ENCODE measurements at places on chromosomes 5 and 9.

- peak; percentile 41 for DNase-seq
These were observed 142.3 kb downstream of the SMARCA2 start for GRCh38 chr9:2157277-2158110.

GRCh38 chr5:127707209-127707608 is 4.0 kb downstream of the CCDC192 start:
- DNase-seq: no peak

GRCh38 chr9:117691367-117691766 is 12.8 kb upstream of the TLR4 start:
- no peak for DNase-seq

DNA sequence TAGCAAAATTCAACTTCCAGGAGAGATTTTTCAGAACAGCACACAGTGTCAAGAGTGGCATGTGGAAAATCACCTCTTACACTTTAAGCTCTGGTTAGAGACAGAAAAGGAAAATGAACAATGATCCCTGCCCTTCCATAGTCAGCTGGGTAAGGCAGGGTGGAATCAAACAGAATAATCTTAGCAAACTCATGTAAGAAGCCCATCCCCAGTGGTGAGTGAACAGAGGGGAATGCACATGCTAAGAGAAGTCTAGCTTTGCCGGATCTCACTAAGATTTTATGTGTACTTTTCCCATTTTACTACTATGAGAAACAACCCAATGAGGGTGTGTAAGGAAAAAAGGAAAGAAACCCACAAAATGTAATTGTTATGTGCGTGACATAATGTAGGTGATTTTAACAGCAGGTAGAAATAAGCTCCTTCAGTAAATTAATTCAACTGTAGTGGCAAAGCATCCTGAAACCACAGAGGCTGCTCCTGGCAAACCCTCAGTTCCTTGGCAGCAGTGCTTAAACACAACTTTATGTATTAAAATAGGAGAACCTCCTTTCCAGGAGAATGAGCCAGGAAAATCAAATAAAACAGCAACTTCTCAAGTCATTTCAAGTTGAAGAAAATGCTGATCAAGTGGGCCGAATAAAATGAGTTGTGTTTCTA is 366.0 kb upstream of the TRPC7 start:
- no peak for DNase-seq

DNA sequence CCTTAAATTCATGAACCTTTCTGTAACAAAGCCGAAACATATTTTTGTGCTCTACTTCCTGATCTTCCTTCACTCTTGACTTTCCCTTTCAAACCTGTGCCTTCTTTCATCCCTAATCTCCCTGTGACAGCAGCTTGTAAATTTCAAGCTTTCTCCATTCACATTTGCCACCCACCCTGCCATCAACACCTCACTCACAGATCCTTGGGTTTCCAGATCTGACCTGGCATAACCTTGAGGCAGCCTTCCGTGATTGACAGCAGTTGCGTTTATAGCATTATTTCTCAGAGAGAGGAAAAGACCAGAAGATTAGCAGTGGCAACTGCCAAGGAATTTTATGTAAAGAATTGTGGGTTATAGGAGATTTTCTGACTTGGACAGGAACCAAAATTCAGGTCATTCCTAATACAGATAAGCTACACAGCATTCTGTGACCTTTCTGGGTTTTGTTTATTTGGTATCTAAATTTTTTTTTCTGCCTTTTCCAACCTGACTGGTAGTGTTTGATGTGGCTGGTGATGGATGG is 260.0 kb downstream of the NR2F1-AS1 start:
- no peak for DNase-seq

GRCh38 chr5:43643750-43644149 is 40.8 kb downstream of the NNT start:
- DNase-seq: no peak

- DNase-seq: no peak
These were observed 367.9 kb downstream of the CYLC2 start for GRCh38 chr9:103362986-103363385.

- peak; percentile 54 for DNase-seq
These were observed 20.7 kb downstream of the GOLGA2 start for GRCh38 chr9:128254855-128255759.

DNA sequence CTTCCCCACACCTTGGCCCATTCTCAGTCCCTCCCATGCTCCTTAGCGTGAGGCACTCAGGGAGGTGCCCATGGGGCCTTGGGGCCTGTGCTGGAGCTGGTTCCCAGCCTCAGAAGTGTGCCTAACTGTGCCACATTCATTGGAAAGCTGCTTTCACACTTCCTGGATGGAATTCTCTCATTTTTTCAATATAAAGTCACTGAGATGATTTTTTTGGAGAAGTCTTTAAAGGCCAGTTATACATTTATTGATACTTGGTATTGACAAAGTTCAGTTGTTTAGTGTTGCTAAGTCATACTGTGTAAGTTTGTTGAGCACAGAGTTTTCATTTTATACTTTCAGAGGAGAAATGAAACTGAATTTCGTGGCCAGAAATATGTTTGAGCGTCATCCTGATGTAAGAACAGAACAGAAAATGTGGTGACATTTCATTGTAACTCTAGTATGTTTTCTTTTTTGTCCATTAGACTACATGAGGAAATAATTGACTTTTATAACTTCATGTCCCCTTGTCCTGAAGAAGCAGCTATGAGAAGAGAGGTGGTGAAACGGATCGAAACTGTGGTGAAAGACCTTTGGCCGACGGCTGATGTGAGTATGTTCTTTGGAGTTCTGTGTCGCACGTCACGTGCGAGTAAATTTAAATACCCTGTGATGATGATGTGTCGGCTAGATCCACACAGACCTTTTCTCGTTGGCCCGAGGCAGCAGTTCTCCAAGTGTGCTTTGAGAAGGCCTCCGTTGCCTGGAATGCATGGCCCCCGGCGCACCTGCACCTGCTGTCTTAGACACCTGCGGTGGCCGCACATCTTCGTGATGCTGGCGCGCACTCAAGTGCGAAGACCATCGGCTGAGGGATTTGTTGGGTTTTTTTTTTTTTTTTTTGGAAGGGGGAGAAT is 24.1 kb downstream of the TENT4A start:
- DNase-seq: no peak

- no peak for DNase-seq
These were observed 24.4 kb downstream of the ERAP1 start for GRCh38 chr5:96783326-96783725.

- no peak for DNase-seq
These were observed 233.6 kb upstream of the TRPC7 start for GRCh38 chr5:136598802-136599404.

- no peak for DNase-seq
These were observed 161.0 kb downstream of the ISL1 start for GRCh38 chr5:51544031-51544785.

GRCh38 chr9:127415141-127415540 is 9.0 kb upstream of the ZNF79 start:
- DNase-seq: no peak

- DNase-seq: no peak
These were observed 51.7 kb upstream of the CAMK4 start for GRCh38 chr5:111172504-111172903.

- no peak for DNase-seq
These were observed 67.7 kb downstream of the PRDM6 start for GRCh38 chr5:123156577-123157296.

- DNase-seq: no peak
These were observed 315.8 kb upstream of the PDE4D start for GRCh38 chr5:60209146-60209840.

GRCh38 chr9:124388275-124389048 is 26.8 kb downstream of the PSMB7 start:
- no peak for DNase-seq

DNA sequence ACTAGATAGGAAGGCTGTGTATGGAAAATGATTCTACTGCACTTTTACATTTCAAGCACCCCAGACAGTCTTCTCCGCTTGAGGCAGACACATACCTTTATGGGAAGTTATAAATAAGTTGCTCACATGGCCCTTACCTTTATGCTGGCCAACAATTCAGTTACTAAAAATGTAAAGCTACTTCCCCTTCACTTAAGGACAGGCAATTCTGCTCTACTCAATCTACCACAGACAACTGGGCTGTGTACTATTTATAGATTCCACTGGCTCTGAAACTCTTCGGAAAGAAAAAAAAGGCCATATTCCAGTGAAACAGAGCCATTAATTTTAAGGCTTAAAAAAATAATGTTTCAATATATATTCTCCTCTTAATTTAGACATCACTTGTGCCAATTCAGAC is 59.4 kb downstream of the ELAVL2 start:
- no peak for DNase-seq

GRCh38 chr5:69493396-69494133 is 975 bp downstream of the OCLN start:
- DNase-seq: no peak

- no peak for DNase-seq
These were observed 22.6 kb downstream of the SLC36A1 start for GRCh38 chr5:151469992-151470391.

GRCh38 chr5:55692509-55692908 is 19.6 kb downstream of the SLC38A9 start:
- DNase-seq: no peak

DNA sequence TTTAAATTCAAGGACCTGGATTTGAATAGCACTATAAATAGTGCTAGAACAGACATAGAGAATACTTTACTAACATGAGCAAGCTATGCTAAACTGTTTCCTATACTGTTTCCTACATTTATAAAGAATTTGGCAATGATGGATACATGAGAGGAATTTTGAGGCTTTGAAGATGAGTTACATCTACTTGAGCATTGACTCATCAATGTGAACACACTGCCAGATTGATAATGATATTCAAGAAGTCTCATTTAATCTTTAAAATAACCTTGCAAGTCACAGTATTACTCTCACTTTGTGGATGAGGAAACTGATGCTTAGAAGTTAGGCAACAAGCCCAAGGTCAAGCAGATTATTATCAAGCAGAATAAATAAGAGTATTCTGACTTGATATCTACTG is 281.9 kb downstream of the DNAH5 start:
- no peak for DNase-seq

DNA sequence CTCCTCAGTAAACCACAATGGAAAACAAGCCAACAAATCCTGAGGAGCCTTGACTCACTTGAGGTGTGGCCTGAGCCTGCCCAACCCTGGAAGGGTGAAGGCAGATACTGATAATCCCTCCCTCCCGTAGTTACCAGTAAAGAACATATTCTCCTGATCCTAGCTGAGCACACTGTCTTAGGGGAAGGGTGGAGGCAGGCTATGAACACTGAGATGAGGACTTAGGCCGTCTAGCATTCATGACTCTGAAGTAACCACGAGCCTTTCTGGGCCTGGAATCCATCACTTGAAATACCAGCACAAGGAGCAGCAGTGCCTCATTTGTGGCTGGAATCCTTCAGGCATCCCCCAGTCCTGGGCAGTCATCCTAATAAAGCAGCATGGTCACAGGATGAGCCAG is 124.5 kb upstream of the PRLR start:
- no peak for DNase-seq

- no peak for DNase-seq
These were observed 42.1 kb downstream of the CACNA1B start for GRCh38 chr9:137919649-137920141.

- no peak for DNase-seq
These were observed 50.0 kb upstream of the RAI14 start for GRCh38 chr5:34606101-34606500.

Data from stimulated activated CD4-positive, alpha-beta T cell treated with anti-CD3 and anti-CD28 coated beads, Interleukin-2, amount 100 ng/mL, for 48 hours (primary cell).